CD4-positive, alpha-beta T cell (primary cell): ENCODE measurements at places on chromosomes 2 and 18.

- DNase-seq, result no peak
These were observed 106.5 kb upstream of the CHRNA1 start for GRCh38 chr2:174870787-174871186.

GRCh38 chr2:23520256-23520655, 135.3 kb downstream of the KLHL29 start:
- no peak for DNase-seq

DNA sequence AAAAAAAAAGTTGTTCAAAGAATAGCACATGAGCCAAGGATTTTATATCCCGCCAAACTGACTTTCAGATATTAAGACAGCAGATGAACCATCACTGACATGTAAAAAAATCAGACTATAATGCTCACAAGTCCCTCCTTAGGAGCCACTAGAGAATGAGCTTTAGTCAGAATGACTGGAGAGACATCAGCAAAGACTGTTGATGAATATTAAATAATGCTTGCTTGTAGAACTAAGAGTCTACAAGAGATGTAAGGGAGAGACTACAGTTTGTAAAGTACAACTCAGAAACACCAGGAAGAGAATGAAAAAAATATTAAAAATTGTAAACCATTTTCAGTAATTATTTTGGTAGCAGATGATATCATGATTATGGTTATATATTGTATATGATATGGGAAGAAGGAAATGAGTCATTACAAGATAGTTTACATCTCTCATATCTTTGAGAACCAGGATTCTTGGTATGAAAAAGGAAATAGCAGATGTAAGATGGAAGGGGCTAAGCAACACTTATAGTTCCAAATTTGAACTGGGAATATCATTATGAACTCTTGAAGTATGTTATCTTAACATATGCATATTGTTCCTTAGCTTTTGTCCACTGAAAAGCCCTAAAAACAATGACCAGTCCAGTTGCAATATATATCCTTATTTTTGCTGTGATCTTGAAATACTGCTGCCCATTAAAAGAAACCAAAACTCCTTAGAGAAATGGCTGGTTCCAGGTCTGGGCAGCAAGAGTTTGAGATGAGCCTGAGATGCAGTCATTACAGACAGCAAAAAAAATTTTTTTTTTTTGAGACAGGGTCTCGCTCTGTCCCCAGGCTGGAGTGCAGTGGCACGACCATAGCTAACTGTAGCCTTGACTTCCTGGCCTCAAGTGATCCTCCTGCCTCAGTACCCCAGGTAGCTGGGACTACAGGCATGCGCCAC, 55.7 kb downstream of the PTPN2 start:
- DNase-seq, result no peak

- no peak for DNase-seq
These were observed 272.9 kb upstream of the FIGN start for GRCh38 chr2:164008752-164009151.

GRCh38 chr18:2396162-2396505, 175.2 kb downstream of the METTL4 start:
- no peak for DNase-seq

DNA sequence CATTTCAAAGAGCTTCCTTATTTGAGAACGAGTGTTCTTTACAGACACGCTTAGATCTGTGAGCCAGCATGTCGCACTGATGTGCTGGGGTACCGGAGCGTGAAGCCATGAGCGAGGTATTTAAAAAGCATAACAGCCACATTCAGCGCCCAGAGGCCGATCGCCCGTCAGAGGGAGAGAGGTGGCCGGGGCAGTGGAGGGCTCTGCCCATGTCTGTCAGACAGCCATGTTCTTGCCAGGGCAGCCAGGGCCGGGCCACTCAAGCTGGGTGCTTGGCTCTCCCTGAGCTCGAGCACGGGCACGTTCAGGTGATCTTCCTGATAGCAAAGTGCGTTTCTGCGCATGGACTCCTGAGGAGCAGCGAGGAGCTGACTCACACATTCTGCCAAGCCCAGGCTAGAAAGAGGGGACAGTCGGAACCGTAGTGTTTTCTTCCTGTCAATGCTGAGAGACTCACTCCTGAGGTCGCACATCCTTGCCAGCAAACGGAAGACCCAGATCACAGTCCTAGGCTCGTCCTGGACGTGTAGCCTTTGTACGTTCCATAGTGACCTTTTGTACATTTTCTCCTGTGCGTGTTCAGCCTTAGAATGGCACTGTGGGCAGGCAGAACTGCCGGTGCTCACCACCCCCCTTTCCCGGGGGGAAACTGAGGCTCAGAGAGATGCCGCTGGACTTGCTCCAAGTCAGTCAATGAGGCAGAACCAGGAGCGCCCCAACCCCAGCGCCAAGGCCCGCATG, 100.7 kb downstream of the NFATC1 start:
- no peak for DNase-seq

- no peak for DNase-seq
These were observed 12.8 kb downstream of the TANK start for GRCh38 chr2:161172901-161173540.

GRCh38 chr2:176650838-176651555, 381.8 kb downstream of the MTX2 start:
- DNase-seq, result no peak

GRCh38 chr2:69717861-69718273, 24.1 kb upstream of the ANXA4 start:
- DNase-seq, result no peak

DNA sequence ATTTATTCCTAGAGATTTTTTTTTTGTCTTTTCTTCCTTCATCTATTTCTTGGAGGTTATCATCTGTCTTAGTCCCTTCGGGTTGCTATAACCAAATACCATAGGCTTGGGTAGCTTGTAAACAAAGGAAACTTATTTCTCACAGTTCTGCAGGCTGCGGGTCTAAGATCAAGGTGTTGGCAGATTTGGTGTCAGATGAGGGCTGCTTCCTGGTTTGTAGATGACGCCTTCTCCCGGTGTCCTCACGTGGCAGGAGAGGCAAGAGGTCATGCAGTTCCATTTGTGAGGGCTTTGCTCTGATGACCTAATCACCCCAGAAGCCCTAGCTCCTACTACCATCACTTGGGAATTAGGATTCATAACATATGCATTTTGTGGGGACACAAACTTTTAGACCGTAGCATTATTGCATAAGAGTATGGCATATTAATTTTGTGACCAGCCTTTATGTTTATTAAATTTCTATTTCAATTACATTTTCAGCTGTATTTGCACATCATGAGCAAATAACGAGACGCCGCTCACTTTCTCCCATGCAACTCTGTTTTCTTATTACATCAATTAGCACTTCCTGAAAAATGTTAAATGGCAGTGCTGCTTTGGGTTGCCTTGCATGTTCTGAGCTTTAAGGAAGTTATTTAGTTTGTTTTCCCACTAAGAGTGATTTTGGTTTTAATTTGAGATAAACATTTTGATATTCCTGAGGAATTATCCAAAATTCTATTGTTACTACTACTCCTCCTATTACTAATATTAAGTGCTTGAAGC, 246.4 kb upstream of the HDAC4 start:
- no peak for DNase-seq

GRCh38 chr2:33620-34019, 12.7 kb downstream of the FAM110C start:
- peak; percentile 23 for DNase-seq

- DNase-seq, result no peak
These were observed 221.9 kb downstream of the PIEZO2 start for GRCh38 chr18:10927286-10927992.

DNA sequence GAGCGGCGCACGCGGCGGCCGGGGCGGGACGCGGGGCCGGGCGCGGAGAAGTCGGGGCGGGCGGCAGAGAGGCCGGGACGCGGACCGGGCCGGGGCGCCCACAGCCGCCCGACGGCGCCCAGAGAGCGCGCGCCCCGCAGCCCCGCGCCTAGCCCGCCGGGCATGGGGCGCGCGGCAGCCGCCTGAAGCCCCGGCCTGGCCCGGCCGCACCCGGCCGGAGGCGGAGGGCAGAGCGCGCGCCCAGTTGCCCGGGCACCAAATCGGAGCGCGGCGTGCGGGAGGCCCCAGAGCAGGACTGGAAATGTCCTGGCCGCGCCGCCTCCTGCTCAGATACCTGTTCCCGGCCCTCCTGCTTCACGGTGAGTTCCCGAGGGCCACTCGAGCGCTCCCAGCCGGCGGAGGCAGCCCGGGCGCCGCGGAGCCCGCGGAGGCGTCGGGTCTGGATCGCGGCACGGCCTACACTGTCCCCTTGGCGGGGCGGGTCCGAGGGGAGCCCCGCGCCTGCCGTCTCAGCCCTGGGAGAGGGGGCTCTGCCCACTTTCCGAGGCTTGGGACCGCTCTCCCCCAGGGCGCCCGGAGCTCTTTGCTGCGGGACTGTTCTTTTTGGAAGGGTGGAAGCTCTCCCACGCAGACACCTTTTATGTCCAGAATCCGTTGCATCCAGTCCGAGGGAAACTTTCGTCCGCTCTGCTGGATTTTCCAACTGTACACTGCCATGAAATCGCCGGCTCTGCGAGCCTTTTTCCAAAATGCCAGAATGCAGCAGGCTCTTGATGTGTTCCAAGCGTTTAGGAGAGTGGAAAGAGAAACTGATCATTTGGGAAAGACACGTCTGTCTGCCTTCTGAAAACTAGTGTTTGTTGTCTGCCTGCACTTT, 484 bp downstream of the APCDD1 start:
- DNase-seq, result no peak

DNA sequence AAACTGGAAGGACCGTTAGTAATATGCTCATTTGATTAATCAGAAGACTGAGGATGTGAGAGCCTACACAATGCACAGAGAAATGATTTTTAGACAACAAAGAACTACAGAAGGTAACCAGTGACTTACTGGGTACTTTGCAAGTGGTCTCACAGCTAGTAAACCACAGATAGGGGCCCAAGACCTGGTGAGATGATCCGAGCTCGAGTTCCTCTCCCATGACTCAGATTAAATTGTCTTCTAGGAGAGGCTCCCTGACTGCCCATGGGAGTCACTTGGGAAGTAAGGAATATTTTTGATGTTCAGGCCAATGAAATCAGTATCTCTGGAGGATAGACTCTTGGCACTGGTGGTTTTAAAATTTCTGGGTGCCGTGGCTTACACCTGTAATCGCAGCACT, 220.2 kb downstream of the CLIP4 start:
- no peak for DNase-seq

DNA sequence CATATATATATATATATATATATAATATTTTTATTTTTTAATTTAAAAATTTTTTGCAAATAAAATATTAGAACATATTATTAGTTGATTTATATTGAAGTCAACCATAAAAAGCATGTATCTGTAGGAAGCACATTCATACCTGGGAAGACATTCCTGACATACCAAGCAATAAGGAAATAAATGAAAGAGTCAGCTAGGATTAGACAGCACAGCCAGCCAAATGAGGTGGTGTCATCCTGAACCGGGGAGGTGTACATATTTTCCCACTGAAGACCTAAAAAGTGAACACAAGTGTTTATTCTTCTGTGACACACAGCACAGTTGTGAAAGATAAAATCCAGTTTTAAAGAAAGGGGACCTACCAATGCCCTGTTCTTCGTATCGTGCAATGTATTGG, 149.2 kb downstream of the ABCA12 start:
- DNase-seq, result no peak

DNA sequence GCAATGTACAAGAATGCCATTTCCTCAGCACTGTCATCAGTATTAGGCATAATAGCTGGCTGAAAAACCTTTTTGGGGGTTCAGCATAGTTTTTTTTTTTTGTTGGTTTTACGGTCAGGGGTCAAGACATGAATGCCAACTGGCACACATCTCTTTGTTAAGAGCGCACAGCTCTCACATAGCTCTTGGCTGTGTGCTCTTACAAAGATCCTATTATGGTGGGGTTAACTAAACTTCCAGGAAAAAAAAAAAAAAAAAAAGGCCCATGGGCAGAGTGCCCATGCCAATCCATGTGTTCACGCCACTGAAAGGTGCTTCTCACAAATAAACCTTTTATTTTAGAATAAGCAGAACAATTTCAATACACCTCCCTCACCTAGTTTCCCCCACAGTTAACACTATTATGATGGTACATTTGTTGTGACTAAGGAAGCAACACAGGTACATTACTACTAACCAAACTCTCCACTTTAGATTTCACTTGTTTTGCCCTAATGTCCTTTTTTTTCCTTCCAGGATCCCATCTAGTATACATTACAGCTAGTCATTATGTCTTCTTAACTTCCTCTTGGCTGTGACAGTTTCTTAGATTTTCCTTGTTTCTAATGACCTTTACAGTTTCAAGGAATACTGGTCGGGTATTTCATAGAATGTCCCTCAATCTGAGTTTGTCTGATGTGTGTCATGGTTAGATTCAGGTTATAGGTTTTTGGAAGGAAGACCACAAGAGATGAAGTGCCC, 56.3 kb downstream of the C2orf74 start:
- no peak for DNase-seq

- no peak for DNase-seq
These were observed 48.9 kb upstream of the NABP1 start for GRCh38 chr2:191629001-191629453.

GRCh38 chr2:46952171-46952570, 36.6 kb upstream of the MCFD2 start:
- DNase-seq, result no peak
